Activated T-cell treated with anti-CD3 and anti-CD28 coated beads, Interleukin-2, amount 50 U/mL, for 24 hours (primary cell): ENCODE measurements at places on chromosomes 1 and 21.

DNA sequence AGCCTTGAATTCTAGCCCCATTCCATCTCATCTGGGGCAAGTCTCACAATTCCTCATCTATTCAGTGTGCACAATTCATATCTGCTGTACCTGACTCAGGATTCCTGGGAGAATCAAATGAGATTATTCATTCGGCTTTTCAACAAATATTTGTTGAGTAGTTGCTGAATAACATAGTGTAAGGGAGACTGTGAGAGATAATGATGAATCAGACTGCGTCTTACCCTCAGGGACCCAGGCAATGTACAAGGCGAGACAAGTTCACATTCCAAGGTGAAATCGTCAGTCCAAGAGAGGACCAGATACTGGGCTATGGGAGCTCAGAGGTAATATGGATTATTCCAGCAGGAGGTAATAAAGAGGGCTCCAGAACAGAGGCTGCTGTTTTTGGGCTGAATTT, 67.8 kb upstream of the SMYD2 start:
- peaks cover 23% of the 10 kb centered on the region for H3K27me3 ChIP-seq
- no peak overlapping the region for H3K27ac ChIP-seq
- no peaks in the 10 kb centered on the region for H3K36me3 ChIP-seq
- no peak for DNase-seq
- H3K4me3 ChIP-seq = no peak overlapping the region
- H3K4me1 ChIP-seq = peaks cover 3% of the 10 kb centered on the region

GRCh38 chr1:204450461-204451257, 39.0 kb upstream of the PPP1R15B start:
- no peak for DNase-seq
- no peaks in the 10 kb centered on the region for H3K27me3 ChIP-seq

DNA sequence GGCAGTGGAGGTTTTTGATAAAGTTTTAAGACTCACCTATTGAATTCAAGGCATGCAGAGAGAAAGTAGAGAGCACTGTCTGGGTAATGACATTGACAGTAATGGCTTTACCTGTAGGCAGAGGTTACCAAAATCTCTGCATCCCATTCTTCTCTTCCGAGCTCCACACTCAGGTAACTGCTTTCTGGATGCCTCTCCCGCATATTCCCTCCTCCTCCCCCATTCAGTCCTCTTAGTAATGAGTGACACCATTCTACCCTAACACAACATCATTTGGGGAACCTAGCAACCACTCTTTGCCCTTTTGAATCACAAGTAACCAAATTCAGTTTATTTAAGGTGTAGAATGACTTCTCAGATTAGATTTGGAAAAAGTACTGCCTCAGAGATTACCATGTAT, 56.5 kb downstream of the DYRK1A start:
- H3K36me3 ChIP-seq = peaks cover 71% of the 10 kb centered on the region
- H3K27ac ChIP-seq = peak overlapping the region; percentile 28
- no peak for DNase-seq

- H3K36me3 ChIP-seq = peaks cover 6% of the 10 kb centered on the region
- H3K4me3 ChIP-seq = no peak overlapping the region
Measured at GRCh38 chr1:64692911-64693310, 52.0 kb upstream of the RAVER2 start.

- peaks cover 19% of the 10 kb centered on the region for H3K36me3 ChIP-seq
- peaks cover 38% of the 10 kb centered on the region for H3K4me1 ChIP-seq
- peak; percentile 90 for DNase-seq
- H3K27ac ChIP-seq = peak overlapping the region; percentile 90
Measured at GRCh38 chr1:44786138-44786840, 1.7 kb downstream of the BEST4 start.

DNA sequence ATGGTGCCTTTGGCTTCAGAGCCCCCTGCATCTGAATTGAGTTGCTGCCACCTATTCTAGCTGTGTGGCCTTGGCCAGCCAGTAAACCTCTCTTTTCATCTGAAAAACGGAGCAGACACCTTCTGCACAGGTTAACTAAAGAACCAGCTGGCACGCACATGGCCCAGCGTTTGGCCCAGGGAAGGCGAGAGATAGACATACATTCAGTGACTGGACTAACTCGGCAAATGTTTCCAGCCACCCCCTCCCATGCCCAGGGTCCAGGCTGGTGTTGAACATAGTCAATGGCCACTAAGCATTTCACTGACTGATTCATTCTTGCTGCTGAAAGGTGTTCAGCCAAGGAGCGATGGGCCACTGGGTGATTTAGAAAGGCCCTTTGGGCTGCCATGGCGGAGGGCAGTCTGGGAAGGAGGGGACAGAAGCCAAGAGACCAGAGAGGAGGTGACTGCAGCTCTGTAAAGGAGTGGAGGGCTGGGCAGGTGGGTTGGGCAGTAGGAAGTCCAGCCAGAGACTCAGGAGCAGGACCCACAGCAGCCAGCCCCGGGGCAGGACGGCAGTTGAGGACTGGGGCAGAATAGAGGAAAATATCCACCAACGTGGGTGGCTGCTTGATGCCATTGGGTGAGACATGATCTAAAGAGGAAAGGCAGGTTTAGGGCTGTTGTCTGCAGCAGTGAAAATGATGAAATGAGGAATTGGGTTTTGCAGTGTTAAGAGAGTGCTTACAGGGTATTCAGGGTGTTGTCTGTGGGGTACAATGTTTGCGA, 184.3 kb downstream of the HIVEP3 start:
- H3K27ac ChIP-seq = no peak overlapping the region
- DNase-seq = no peak
- H3K36me3 ChIP-seq = no peaks in the 10 kb centered on the region
- no peaks in the 10 kb centered on the region for H3K27me3 ChIP-seq

GRCh38 chr1:10629091-10629815, 154.5 kb downstream of the PEX14 start:
- no peak for DNase-seq
- H3K4me3 ChIP-seq = no peak overlapping the region
- H3K27ac ChIP-seq = no peak overlapping the region
- no peaks in the 10 kb centered on the region for H3K4me1 ChIP-seq

- H3K27me3 ChIP-seq = peaks cover 92% of the 10 kb centered on the region
- peaks cover 56% of the 10 kb centered on the region for H3K4me1 ChIP-seq
- peak overlapping the region; percentile 14 for H3K27ac ChIP-seq
- H3K36me3 ChIP-seq = no peaks in the 10 kb centered on the region
- peak overlapping the region; percentile 11 for H3K4me3 ChIP-seq
Measured at GRCh38 chr1:156434989-156435544, 65.5 kb downstream of the MEF2D start.

GRCh38 chr21:26070822-26071425, 99.6 kb downstream of the APP start:
- H3K4me3 ChIP-seq = peak overlapping the region; percentile 69
- peak overlapping the region; percentile 85 for H3K27ac ChIP-seq
- H3K4me1 ChIP-seq = peaks cover 51% of the 10 kb centered on the region

- no peaks in the 10 kb centered on the region for H3K4me1 ChIP-seq
- H3K27me3 ChIP-seq = no peaks in the 10 kb centered on the region
- no peaks in the 10 kb centered on the region for H3K36me3 ChIP-seq
- H3K4me3 ChIP-seq = no peak overlapping the region
Measured at GRCh38 chr1:234633246-234634003, 23.4 kb upstream of the IRF2BP2 start.

DNA sequence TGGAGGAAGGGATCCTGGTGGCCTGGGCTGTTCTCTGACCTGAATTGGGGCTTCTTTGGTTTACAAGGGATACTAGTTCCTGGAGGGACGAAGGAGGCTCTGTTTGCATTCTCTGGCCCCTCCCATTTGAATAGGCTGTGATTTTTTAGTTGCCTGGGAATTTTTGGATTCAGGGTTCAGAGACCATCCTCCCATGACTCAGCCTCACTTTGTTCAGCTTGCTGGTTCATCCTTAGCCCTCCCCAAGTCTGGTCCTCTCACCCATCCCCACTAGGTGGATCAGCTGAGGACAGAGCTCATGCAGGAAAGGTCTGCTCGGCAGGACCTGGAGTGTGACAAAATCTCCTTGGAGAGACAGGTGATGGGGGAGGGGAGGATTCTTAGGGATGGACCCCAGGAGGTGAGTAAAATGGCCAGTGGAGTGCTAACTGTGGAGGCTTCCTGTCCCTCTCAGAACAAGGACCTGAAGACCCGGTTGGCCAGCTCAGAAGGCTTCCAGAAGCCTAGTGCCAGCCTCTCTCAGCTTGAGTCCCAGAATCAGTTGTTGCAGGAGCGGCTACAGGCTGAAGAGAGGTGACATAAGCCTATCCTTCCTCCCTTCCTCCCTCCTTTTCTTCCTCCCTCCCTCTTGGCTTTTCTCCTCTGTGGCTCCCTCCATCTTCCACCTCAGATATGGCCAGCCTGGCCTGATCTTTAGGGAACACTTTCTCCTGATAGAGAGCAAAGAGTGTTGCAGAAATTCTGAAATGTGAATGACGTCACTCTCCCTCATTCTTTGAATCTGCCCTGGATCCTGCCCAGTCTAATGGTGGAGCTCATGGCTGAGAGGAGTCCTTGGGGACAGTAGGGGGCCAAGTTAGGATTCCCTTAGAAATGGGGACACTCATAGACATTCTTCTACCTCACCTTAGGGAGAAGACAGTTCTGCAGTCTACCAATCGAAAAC, 4.5 kb upstream of the TUFT1 start:
- H3K27me3 ChIP-seq = peaks cover under 1% of the 10 kb centered on the region
- no peak overlapping the region for H3K27ac ChIP-seq
- DNase-seq = no peak
- no peak overlapping the region for H3K4me3 ChIP-seq
- H3K4me1 ChIP-seq = peaks cover 12% of the 10 kb centered on the region

DNA sequence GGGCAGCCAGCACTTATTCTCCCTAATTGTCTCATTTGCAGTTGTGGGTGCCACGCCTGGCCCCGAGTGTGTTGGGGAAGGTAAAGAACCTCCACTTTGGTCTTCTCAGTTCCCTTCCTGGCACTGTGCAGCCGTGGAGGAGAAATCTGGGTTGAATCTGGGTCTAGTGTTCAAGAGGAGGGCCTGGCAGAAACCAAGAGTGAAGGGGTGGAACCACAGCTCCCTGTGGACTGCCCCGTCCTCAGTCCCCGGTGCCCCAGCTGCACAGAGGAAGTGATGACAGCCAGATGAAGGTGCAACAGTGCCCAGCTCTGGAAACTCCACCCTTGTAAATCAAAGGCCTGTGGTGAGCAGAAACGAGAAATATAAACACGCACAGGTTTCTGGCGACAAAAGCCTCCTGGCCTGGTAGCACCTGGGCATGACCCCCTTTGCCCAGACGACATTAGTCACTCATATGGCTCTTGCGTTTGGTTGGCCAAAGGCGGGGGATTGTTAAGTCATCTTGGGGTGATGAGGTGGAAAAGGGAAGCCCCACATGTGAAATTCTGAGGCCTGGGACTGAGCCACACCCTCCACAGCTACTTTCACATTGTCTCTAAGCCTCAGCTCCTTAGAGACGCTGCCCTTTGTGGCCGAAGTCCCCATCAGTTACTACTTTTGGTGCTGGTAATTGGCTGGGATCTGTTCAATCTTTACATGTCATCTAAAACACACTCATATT, 4.2 kb upstream of the ECE1 start:
- peak overlapping the region; percentile 99 for H3K27ac ChIP-seq
- peaks cover 50% of the 10 kb centered on the region for H3K36me3 ChIP-seq
- peak; percentile 85 for DNase-seq
- peak overlapping the region; percentile 79 for H3K4me3 ChIP-seq

- no peak overlapping the region for H3K27ac ChIP-seq
- no peaks in the 10 kb centered on the region for H3K4me1 ChIP-seq
- H3K27me3 ChIP-seq = no peaks in the 10 kb centered on the region
- no peak for DNase-seq
- no peak overlapping the region for H3K4me3 ChIP-seq
Measured at GRCh38 chr1:90346757-90347156, 351.8 kb downstream of the ZNF326 start.

DNA sequence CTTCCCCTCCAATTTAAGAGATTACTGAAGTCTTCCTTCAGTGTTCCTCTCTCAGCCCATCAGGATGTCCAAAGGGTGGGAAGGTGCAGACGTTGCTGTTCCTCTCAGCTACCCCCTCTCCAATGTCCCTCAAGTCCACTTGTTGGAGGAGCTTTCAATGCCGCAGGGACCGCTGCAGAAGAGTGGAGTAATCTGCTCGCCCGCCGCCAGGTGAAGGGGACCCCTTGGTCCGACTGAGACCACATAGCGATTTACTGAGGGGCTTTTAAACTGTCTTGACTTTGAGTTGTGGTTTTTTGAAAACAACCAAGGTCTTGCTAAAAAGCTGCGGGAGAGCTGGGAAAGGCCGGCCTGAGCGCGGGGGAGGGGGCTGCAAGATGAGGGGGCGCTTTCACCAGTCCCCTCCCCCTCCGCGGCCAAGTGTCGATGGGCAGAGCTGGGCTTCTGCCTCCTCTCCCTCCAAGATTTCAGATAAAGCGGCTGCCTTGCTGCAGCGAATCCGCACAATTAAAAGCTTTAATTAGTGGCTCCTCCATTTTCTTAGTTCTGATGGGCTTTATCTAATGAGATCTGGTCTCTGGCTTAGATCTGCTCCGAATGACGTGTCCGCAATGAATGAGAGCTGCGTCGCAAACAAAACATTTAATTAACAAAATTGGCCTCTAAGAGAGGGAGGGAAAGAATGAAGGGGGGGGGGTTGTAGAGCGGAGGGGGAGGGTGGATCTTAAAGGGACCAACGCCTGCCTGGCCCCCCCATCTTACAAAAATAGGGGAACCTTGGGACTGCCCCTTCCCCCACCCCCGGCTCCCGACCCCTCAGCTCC, 5.9 kb downstream of the LMO4 start:
- peaks cover 25% of the 10 kb centered on the region for H3K36me3 ChIP-seq
- peak; percentile 38 for DNase-seq

- H3K27me3 ChIP-seq = no peaks in the 10 kb centered on the region
- H3K4me1 ChIP-seq = peaks cover 82% of the 10 kb centered on the region
- no peak for DNase-seq
- H3K36me3 ChIP-seq = peaks cover 52% of the 10 kb centered on the region
- H3K4me3 ChIP-seq = peak overlapping the region; percentile 96
Measured at GRCh38 chr1:41661428-41662060, 177.1 kb upstream of the EDN2 start.

- no peak overlapping the region for H3K27ac ChIP-seq
- H3K27me3 ChIP-seq = no peaks in the 10 kb centered on the region
- no peaks in the 10 kb centered on the region for H3K36me3 ChIP-seq
- H3K4me3 ChIP-seq = no peak overlapping the region
- no peak for DNase-seq
Measured at GRCh38 chr1:229032375-229032774, 238.5 kb upstream of the RAB4A start.

DNA sequence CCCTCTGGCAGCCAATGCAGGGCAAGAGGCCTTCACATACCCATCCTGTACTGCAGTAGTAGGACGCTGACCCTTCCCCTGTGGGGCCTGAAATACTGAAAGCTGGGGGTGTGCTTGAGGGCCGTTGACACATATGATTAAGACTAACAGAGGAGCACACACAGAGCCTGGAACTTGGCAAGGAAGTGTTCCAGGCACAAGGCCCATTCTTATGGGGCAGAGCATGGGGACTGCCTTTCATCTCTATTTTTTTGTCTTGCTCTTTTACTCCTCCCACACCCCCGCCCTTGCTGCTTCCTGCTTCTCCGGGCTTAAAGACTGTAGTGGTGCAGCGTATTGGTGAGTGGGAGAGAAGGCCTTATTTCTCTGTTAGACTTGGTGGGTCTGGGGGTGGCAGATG, 137.4 kb downstream of the BACH1 start:
- H3K27me3 ChIP-seq = no peaks in the 10 kb centered on the region
- peaks cover 13% of the 10 kb centered on the region for H3K36me3 ChIP-seq
- H3K27ac ChIP-seq = peak overlapping the region; percentile 88
- peak; percentile 44 for DNase-seq
- H3K4me3 ChIP-seq = peak overlapping the region; percentile 54

- H3K4me1 ChIP-seq = no peaks in the 10 kb centered on the region
- no peak overlapping the region for H3K4me3 ChIP-seq
- H3K27me3 ChIP-seq = no peaks in the 10 kb centered on the region
- no peak overlapping the region for H3K27ac ChIP-seq
Measured at GRCh38 chr21:45488931-45489721, 53.1 kb downstream of the SLC19A1 start.

GRCh38 chr1:86114816-86115400, 41.7 kb downstream of the COL24A1 start:
- H3K4me3 ChIP-seq = no peak overlapping the region
- no peak for DNase-seq
